ENCODE measurements at places on chromosomes 12 and 14.

- DNase-seq, result no peak
Measured at GRCh38 chr14:68234101-68234905, 414.7 kb downstream of the RAD51B start.

DNA sequence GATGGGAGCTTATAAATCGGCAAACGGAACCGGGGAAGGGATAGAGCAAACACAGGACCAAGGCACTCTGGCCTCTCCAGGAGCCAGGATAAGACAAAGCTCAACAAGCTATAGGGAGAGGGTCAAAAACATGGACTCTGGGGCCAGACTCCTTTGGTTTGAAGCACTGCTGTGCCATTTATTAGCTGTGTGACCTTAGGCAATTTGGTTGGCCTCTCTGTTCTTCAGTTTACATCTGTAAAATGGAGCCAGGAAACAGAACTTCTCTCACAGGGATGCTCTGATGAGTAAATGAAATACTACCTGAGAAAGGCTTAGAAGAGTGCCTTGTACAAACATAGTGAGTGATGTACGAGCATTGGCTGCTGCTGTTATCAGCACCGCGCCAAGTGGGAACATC lies 213.3 kb upstream of the PWP1 start:
- DNase-seq, result no peak

DNA sequence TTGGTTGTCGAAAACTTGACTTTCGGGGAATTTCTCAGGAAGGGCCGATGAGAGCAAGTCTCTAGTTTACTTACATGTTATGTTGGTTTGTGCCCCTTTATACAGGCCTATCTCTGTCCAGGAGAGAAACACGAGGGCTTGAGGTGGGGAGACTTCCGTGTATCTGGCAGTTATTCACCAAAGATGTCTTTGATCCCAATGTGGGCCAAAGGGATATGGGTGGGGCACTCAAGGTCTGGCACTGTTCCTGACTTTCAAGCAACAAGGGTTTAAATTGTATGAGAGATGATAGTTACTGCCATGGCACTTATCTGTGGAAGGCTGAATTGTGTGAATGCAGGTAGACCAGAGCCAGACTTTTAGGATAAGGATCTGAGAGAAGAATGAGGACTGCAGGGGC lies 137.2 kb upstream of the DHRS4 start:
- no peak for DNase-seq

DNA sequence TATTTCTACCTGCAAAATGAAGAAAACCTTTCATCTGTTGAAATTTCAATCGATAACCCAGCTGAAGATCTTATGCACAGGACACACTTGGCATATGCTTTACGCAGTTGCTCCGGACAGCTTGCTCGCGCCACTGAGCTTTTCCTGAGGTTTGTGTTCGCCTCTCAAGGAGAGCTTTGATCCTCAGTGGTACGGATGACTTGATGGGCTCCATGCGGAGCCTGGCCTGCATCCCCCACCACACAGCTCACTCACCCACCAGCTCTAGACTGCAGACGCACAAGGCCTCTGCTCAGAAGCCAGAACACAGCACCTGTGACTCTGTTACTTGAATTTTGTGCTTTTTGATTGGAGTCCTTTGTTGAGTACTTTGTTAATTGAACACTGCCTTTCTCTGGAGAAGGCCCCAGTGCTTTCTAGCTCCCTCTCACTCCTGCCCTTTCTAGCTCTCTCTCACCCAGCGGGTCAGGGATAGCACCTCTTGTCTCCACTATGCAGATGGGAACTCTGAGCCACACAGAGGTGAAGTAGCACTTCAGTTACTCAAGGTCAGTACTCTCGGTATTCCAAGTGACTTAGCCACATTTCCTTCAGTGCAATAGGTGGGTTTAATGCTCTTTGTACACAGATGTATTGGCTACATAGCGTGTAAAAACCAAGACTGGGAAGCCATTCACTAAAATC lies 52.1 kb downstream of the TBC1D30 start:
- DNase-seq, result no peak

DNA sequence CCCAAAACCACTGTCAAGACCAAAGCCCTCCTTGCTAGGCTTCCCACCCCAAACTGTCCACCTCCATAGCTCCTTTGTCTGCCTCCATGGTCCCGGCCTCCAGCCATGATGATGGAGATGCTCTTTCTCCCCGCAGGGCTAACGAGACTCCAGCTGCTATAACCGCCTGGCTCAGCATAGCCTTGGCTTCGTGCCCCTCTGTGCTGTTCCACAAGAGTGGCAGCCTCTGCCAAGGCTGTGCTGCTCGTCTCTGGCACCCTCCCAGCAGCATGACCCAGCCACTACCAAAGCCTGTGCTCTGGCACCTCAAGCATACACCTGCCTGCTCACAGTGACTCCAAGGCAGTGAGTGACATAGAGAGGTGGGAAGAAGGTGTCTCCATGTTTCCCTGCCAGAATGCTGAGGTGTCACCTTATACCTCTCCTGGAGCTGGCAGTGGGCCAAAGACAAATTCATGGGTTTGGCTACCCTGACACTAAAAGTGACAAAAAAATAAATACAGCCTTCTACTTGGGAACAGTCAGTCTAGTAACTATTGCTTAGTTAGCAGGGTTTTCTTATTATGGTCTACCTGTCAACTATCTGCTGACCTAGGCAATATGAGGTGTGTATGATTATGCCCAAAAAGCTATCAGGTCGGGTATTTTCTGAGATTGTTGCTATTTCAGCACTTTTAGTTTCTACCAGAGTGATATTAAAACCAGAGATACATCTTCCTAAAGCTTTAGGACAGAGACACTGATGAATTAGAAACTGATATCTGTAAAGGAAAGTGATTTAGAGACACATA lies 16.1 kb upstream of the KRT73 start:
- no peak for DNase-seq

DNA sequence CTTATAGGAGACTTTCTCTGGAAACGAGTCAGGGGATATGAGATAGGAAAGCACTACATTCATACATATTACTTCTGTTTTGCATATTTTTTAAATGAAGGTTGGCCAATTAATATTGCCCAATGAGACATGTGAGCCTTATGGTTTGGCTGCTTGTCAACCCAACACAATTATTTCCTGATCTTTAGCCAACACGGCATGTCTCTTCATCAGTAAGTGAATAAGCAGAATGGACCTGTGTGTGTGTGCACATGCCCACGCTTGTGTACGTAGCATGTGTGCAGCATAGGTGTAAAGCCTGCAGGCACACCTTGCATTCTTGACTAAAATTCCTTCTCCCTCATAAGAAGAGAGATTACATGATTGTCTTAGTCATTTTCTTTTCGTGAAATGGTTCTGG lies 88.3 kb downstream of the STON2 start:
- no peak for DNase-seq

- DNase-seq, result no peak
Measured at GRCh38 chr12:103698752-103699560, 111.9 kb downstream of the STAB2 start.

GRCh38 chr12:87804386-87804785 lies 224.8 kb downstream of the C12orf50 start:
- DNase-seq, result no peak

- DNase-seq, result no peak
Measured at GRCh38 chr12:7503686-7504415, at the start of gene CD163. Gene CD163, minus strand, starts transcription at chr12:7503777. Its CDS starts 87 bp downstream, at chr12:7503690.

- DNase-seq, result no peak
Measured at GRCh38 chr14:91996948-91997371, 42.9 kb downstream of the TRIP11 start.

- no peak for DNase-seq
Measured at GRCh38 chr12:117842630-117843029, 126.2 kb downstream of the KSR2 start.

- DNase-seq, result no peak
Measured at GRCh38 chr14:56243110-56243509, 124.9 kb downstream of the PELI2 start.

- DNase-seq, result peak; percentile 97
Measured at GRCh38 chr14:22852940-22853767, 16.8 kb downstream of the MMP14 start.

DNA sequence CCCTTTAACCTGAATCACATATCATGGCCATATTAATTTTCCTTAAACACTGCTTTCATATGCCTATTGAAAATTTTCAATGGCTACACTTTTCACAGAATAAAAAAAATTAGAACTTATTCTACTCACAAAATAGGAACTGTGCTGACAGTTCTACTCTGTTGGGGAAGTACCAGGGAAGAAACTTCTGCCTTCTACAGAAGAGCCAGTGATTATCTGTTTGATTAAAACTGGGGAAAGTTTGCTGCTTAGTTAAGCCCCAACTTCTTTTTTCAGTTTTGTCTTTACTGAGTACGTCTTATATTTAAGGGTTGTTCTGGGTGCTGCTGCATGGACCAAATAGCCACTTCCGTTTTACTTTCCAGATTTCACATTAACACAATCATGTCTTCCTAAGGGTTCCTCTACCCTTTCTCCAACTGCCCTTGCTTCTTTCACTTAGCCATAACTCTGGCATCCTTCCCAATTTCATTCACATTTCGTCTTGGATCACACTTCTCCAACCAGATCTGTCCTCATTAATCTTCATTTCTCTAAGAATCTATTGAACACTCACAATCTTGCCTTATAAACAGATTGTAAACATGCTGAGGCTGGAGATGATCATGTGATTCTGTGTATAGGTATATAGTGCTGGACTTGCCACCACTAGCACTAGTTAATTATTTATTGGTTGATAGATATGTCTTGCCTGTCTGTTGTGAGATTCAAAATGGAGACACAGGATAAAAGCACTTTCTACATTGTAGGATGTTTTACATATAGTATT lies 1.9 kb upstream of the SEL1L start:
- DNase-seq, result no peak

DNA sequence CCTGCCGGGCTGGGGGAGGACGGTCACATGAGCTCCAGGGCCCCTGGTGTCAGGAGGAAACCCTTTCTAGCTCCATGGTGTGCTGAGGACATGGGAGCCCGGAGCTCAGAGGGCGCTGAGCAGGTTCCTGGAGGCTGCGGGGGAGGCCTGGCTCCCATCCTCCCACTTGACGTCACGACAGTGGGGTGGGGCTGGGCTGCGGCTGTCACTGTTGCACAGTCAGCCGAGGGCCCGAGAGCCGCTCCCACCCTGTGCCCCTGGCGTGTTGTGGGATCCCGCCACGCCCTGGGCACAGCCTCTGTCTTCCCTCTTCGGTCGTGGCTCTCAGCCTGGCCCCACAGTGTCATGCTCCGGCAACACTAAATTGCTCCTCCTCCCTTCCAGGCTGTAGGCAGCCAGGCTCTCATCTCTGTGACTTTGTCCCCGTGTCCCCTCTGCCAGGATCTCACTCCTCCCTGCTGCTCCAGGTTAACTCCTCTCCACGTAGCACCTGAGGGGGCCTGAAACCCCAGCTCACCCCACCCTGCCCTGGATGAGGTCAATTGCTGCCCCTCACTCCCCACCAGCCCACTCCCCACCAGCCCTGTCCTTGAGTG lies 33.0 kb downstream of the BEGAIN start:
- DNase-seq, result no peak

DNA sequence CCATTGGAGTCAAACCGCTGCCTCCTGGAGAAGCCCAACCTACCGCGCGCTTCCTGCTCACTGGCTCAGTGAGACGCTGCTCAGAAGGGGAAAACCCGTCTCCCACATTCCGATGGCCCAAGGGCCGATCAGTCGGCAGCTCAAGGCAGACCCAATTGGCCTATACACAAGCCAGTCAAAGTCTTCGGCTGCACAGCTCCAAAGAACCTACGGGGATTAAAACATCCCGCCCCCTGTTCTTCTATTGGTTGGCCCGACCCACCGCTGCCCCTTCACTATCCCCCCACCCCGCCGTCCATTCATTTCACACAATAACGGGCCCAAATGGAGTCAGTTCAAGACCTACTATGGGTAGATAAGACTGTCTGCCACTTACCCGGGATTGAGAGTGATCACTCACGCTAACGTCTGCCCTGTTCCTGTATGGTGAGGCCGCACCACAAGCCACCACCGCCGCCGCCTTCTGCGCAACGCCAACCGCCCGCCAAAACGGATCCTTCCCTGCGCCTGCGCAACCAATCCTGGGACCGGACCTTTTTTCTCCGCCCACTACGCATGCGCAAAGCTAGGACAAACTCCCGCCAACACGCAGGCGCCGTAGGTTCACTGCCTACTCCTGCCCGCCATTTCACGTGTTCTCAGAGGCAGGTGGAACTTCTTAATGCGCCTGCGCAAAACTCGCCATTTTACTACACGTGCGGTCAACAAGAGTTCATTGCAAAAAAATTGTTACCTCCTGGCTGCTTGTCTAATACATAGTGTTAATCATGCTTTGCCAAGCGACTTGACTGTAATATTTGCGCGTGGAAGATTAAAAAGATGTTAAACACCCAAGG lies at the start of gene CBX5:
Gene CBX5, minus strand, starts transcription at position 491 of the 836 bp plus-strand sequence. CDS start 22,472 bp downstream, outside the sequence.
- peak; percentile 99 for DNase-seq

GRCh38 chr14:68791902-68792677 lies 777 bp downstream of the ZFP36L1 start:
- DNase-seq, result peak; percentile 65

DNA sequence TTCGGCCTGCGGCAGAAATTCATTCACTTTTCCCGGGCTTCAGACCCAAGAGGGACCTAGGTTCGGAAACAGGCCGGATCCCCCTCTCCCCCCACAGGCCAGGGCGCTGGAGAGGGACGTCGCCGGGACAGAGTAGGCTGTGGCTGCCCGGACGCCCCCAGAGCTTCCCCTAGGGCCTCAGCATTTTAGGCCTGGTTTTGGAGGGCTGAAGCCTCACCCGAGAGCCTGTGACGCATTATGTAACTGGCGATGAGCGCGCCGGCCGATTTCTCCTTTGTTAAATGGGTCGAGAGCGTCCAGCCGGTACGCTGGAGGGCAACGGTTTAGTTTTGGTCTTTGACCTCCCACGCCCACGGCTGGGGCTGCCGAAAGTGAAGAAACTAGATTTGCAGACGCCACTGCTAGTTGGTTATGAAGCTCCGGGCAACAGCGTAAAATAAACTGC lies 657 bp downstream of the PEBP1 start:
- DNase-seq, result peak; percentile 71

Data from activated T-cell treated with anti-CD3 and anti-CD28 coated beads, Interleukin-2, amount 50 U/mL, for 24 hours (primary cell).